ENCODE measurements at places on chromosomes 7 and 10.
A peak's percentile ranks its signal among the peaks of the same experiment; 100 is the strongest.

DNA sequence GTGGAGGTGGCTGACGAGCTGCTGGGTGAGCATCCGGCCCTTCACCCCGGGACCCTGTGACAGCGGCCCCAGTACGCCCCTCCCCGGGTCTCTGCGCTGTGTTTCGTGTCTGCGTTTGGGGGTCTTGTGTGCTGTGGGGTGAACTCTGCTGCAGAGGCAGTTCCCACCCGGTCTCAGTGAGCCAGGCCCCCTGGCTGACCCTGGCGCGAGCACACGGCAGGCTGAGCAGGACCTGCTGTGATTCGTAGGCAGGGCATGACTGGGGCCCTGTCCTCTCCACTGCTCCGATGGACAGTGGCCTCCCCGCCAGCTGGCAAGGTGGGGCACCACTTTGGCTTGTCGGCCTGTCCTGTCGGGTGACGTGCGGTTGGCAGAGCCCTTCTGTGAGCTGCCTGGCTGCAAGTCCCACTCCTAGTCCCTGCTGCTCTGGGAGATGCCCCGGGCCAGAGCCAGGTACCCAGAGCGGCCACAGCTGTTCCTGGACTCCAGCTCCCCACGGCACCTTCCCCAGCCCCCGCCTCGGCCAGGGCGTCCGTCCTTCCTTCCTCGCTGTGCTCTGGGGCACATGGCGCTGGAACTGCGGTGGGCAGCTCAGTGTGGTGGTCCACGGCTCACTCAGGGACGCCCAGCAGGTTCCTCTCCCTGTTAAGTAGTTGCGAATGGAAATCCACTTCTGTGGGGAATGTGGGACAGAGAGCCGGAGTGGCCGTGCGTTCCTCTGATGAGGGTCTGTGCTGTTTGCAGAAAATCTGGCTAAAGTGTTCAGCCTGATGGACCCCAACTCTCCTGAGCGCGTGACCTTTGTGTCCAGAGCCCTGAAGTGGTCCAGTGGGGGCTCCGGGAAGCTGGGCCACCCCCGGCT, 10.5 kb downstream of the GET4 start:
- DNase-seq: no peak

- DNase-seq: no peak
Observed at GRCh38 chr10:31789555-31789954, 139.1 kb downstream of the ARHGAP12 start.

DNA sequence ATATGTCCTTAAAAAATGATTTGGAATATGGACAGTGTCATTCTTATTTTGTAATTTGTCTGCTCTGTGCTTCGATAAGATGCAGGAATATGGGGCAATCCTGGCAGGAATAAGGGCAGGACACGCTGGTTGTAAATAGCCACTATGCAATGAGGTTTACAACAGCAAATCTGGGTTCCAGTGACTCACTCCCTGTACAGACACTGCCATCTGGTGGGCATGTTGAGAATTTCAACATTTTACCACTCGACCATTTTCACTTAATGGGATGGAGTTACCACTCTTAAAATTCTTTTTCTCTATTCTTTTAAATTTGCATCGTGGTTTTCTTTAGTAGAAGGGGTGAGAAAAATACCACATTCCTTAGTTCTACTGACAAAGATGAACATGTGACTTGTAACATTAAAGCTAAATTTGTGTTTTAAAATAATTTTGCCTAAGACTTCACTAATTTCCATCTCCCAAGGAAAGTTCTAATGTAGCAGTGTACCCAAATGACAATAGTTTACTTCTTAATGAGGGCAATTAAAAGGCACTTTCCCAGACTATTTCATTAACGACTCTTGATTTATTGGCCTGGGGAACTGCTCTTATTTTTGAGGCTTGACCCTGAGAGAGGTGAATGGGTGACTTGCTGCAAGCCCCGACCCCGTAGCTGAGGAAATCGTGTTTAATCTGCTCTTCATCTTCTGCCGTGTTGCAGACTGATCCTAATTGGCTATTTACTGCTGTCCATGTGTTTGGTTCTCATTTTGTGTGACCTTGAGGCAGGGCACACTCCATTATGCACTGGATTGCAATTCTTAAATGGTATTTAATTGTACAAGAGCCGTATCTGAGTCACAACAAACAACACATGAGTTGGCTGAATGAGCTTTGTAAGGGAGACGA, 173.6 kb upstream of the IMMP2L start:
- DNase-seq: peak; percentile 15

DNA sequence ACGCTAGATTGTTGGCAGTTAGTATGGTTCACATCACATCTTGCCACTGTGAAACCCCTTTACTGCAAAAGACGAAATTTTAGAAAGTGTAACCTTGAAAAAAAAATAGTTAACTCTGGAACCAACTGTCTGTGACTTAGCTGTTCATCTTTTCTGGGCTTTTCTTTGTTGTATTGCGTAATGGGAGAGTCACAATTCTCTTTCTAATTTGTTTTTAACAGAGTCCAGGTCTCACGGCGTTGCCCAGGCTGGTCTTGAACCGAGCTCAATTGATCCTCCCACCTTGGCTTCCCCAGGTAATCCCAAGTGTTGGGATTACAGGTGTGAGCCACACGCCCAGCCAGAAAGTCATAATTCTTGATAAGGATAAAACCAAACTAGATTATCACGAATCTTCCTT, 14.5 kb downstream of the UBE3C start:
- no peak for DNase-seq

DNA sequence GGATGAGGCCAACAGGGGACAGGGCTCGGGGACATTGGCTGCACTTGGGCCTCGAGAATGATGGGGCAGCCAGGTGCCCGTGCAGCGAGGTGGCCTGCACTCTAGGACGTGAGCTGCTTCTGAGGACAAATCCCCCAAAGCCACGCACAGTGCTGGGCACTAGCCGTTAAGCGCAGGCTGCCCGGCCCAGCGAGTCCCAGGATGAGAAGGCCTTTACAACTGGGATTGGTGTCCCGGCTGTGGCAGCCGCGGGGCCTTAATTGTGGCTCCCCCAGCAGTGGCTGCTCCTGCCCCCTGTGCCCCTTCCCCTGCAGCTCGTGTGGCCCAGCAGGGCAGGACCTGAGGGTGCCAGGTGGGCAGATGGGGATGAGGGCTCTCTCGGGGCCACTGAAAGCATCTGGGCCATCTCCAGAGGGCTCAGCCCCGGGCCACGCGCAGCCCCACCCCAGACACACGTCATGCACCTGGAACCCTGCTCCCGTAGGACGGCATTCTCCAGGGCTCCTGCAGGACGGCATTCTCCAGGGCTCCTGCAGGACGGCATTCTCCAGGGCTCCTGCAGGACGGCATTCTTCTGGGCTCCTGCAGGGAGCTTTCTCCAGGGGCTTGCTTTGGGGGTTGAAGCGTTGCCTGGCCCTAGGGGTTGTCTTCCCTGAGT, 6.6 kb downstream of the PWWP2B start:
- no peak for DNase-seq

DNA sequence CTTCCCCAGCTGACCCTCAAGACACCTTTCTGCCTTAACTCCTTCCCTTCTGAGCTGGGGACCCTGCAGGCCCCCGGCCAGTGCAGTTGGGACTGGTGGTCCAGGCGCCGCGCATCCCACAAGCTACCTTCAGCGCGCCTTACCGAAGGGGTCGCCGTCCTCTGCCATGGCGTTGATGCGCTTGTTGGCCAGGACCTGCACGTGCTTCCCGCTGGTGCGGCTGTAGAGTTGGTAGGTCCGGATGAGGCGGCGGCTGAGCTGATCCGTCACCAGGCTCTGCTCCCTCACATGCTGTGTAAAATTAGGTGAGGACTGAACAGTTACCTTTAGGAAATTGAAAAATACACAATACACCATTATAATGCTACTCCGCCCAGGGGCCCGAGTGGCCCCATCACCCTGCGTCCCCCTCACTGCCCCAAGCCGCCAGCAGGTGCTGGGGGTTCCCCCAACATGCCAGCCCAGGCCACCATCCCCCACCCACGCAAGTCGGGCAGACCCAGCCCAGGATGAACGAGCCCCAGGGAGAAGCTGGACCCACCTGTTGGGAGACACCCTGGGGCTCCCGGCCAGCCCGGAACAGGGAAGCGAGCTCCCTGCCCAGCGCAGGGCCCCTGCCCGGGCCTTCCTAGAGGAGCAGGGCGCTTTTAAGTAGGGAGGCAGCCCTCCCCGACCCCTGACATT, 1.2 kb downstream of the FGF8 start:
- DNase-seq: no peak

Measured in SHP77 treated with DMSO at 0.1 percent for 48 hours (cell line).